Stimulated activated CD8-positive, alpha-beta memory T cell treated with anti-CD3 and anti-CD28 coated beads, Interleukin-7, amount 100 ng/mL, for 48 hours (primary cell): ENCODE measurements at places on chromosomes 3 and 15.
A peak's percentile ranks its signal among the peaks of the same experiment; 100 is the strongest.

DNA sequence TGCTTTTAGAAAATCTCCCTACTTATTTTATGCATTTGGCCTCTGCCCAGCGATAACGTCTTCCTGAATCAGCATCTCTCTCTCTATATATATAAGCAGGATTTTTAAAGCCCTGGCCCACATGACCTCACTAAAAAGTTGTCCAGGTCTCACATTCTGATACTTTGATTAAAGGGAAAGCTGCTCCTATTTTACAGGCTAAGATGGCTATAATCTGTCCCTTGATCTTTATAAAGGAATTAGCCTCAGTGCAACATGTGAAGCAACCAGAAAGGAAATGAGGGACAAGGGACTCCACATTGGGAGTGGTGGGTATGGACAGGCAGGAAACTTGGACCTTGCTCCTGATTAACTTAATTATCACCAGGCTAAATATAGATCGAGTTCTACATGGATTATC lies 25.6 kb upstream of the MUC13 start:
- DNase-seq = no peak

DNA sequence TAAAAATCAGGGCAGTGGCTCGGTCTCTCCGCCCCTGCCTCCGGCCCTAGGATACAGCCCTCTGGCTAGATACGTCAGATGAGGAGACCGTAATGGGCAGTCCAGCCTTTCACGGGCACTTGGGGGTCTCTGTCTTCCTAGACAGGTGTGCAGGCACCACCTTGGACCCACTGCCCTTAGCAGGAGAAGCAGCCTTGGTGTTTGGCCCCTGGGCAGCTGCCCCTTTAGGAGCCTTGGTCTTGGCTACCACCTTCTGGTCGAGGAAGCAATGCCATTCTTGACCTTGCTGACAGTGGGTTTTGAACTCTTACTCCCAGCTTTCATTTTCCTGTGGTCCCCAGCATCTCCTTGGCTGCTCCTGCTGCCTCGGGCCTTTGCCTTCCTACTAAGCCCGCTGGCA lies 149.7 kb upstream of the FRMD4B start:
- no peak for DNase-seq

- no peak for DNase-seq
Measured at GRCh38 chr3:164209363-164209762, 868.9 kb downstream of the SI start.

- DNase-seq = peak; percentile 4
Measured at GRCh38 chr3:128226795-128227395, 73.6 kb downstream of the EEFSEC start.

DNA sequence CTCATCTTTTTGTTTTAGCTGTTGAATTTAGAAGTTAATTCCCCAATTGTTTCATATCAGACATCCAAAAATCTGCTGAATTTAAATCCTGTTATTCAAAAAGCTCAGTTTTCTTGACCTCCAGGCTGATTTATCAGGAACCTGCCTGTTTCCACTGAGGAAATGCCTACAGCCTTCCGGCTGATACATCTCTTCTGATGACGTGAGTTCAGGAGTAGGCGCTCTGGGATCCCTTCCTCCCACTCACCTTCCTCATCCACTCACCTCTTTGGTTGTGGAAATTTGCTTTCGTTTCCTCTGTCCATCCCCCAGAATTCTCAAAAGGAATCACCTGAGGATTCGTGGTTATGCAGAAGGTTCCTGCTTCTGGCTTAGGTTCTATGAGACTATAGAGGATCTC lies 55.4 kb upstream of the ALDH1A3 start:
- no peak for DNase-seq

GRCh38 chr3:121730940-121731687 lies 18.4 kb downstream of the GOLGB1 start:
- DNase-seq = no peak
